Stimulated activated CD8-positive, alpha-beta memory T cell treated with anti-CD3 and anti-CD28 coated beads, Interleukin-7, amount 100 ng/mL, for 24 hours (primary cell): ENCODE measurements at places on chromosomes 4 and X.

GRCh38 chrX:3230496-3230895, 116.0 kb downstream of the MXRA5 start:
- DNase-seq: no peak

DNA sequence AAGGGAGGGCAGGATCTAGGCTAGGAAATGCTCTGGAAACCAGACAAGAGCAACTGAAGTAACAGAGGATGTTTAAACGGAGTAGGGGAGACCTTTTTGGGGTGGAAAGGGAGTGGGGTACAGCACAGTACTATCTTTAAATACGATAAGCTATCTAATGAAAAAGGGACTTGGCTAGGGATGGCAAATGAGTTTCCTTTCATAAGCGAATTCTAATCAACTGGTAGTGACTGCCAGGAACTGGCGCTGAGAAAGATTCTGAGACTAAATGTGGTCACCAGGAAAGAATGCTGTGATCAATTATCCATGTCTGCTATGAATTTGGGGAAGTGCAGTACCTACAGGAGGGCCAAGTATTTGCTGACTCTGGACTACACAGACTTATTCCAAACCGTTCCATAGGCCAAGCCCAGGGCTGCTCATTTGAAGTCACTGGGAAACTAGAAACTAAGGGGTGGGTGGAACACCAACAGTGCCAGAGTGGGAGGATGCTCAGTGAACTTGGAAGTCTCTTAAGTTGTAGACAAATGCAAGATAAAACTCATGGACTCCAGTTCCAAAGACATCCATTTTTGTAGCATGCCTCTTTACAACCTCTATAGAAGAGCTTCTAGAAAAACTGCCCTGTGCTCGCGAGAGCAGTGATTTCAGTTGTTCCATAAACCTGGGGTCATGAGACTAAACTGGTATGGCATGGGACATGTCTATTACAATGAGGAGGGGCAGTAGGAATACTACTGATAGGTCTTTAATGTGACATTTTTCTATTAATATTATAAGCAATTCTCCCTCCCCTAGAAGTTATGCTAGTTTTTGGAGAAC, 2.0 kb downstream of the TRAPPC2 start:
- DNase-seq: no peak

DNA sequence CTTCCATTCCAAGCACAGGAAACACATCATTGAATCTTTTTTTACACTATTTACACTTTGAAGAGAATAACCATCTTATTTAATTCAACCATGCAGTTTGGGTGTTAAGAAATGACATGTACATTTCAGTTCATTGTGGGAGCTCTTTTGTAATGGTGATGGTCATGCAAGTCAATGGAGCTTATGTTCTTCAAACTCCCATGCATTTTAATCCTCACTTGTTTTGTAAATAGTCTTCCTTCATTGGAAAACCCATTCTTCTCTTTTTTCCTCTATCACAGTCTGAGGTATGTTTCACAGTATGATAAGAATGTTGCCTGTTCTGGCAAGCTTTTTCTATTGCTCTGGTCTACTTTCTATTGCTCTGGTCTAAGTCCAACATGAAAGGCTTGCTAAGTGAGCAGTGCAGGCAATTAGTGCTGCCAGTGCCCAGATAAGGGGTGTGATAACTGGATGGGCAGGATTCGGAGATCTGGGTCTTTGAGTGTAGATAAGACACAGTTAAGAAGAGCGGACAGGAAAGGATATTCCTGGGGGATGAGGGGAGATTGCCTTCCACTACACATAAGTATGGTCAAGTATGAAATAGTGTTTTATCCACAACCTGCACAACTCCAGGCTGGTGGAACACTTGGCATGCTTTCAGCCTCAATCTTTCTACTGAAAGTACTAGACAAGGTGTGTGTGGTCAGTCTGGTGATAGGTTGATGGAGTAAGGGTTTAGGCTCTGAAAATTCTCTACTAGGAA, 17.1 kb downstream of the AFP start:
- no peak for DNase-seq

DNA sequence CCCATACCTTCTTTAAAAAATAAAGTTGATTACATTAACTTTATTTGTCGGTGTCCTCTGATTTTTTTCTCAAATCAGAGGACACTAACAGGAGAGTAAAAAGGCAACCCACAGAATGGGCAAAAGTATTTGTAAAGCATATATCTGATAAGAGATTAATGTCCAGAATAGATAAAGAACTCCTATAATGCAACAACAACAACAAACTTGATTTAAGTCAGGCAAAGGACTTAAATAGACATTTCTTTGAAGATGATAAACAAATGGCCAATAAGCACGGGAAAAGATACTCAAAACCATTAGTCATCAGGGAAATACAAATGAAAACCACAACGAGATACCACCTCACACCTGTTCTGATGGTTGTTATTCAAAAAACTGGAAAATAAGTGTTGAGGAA, 28.7 kb downstream of the DOCK11 start:
- no peak for DNase-seq

GRCh38 chrX:74372272-74372671, 49.0 kb upstream of the SLC16A2 start:
- no peak for DNase-seq

- DNase-seq: no peak
Observed at GRCh38 chrX:42818151-42818921, 40.4 kb upstream of the PPP1R2C start.

- DNase-seq: no peak
Observed at GRCh38 chr4:7313347-7313811, 121.0 kb downstream of the SORCS2 start.

GRCh38 chrX:54494989-54495813, 833 bp downstream of the FGD1 start:
- no peak for DNase-seq

DNA sequence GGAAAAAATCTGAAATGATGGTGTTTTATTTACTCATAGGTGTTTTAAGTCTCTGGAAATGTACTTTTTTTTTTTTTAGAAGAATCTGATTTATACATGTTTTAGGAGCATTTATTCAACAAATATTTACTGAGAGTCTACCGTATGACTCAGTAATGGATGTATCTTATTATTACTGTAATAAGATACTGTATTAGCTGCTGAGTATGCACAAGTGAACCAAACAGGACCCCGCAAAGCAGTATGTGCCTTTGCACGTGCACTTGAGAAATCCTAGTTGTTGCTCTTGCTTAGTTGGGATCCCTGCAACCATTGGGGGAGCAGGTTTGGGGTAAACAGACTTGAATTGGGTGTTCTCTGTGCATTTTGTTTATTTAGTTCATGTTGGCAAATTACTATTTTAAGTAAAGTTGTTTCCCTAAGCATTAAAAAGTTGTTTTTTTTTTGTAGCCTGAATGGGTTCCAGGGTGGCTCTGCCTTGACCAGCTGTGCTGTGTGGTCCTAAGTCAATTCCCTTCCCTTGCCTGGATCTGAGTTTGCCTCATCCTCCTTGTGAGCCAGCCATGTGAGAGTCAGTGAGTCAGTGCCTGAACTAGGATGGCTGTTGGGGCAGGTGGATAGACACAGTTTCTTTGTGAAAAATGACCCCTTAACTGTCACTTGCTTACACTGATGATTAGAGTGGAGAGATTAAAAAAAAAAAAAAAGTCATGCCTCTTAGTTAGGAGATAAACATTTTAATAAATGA, 27.7 kb downstream of the DCUN1D4 start:
- DNase-seq: no peak

DNA sequence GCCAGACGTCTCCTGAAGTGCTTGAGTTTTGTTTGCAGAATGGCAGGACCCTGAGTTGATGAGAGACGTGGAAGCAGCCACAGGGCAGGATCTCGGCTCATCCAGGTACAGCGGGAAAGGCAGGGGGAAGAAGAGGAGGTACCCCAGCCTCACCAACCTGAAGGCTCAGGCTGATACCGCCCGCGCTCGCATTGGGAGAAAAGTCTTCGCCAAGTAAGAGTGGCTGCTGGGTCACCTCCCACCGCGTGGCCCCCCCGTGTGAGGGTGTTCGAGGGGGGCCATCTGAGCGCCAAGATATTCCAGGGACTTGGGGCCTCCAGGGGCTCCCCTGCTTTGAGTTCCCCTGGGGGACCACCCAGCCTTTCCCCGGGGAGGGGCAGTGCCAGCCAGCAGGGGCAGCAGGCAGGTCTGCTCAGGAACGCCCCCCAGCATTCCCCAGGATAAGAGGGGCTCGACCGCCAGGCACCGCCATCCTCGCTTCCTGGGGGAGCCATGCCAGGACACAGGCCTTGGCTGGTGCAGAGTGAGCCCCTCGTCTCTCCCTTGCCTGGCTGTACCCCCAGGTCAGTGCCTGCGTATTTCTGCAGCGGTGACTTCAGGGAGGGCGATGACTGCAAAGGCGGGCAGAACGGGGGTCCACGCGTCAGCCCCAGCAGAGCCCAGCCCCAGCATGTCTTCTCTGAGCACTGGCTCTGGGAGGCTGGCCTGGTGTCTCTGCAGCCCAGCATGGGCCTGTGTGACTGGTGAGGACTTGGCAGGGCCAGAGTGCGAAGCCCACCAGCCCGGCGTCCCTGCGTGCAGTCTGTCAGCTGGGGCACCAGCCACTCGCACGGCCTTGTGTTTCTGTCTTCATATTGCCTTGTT, 22.3 kb downstream of the NKX1-1 start:
- no peak for DNase-seq

- DNase-seq: no peak
Observed at GRCh38 chr4:23631255-23631950, 258.4 kb downstream of the PPARGC1A start.

- no peak for DNase-seq
Observed at GRCh38 chr4:164408831-164409230, 345.1 kb upstream of the SMIM31 start.

DNA sequence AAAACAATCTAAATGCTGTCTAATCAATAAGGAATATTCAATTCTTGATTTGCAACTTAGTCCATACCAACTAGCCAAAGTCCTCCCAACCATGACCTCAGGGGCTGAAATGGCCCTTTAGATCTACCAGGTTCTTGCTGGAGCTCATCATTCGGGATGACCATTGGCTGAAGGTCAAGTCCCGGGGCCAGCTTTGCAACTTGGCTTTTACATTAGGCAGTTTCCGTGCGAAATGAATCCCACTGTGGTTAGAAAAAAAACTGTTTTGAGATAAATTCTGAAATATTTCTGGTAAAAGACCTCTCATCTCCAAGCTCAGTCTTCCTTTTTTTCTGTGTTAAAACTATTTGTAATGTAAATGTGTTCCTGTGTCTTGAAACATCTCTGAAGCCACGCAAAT, 178.6 kb downstream of the TENM3 start:
- DNase-seq: no peak

DNA sequence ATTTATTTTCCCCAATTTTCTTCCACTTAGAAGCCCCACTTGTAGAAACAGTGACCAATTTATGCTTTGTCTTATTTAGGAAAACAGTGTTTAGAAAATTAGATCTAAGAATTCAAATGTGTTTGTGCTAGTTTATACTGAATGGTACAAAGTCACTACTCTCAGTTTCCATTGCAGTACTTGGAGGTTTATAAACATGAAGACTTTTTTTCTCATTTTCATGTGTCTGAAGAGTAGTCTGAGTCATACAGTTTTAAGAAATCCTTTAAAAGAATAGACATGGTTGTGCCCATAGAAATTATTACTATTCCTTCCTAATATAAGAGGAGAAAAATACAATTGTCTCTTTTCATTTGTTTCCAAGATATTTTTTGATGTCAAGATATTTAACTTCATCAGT, 458.7 kb downstream of the NAF1 start:
- DNase-seq: no peak

DNA sequence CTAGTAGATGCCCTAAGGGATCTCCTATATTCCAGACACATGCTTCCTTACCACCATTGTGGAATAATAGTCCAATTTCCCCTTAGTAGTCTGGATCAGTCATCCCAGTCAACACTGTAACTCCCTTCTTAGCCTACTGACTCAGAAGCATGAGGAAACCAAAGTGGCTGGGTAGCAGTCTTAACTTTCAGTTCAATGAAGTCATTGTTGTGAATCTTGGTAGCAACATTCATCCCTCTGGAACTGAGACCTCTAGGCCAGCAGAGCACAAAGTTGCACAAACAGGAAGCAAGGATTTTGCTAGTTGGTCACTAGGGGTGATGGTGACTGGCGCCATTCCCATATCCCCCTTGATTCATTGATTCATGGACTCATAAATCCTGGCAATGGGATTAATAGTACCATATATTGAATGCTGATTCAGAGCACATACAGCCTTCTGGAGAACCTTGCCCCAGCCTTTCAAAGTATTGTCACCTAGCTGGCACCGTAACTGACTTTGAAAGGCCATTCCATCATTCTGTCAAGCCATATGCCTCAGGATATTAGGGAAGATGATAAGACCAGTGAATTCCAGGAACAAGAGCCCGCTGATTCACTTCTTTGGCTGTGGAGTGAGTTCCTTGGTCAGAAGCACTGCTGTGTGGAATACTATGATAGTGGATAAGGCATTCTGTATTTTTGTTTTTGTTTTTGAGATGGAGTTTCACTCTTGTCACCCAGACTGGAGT, 19.7 kb upstream of the GPAT3 start:
- no peak for DNase-seq

GRCh38 chr4:136925203-136925602, 607.1 kb downstream of the PCDH18 start:
- no peak for DNase-seq

DNA sequence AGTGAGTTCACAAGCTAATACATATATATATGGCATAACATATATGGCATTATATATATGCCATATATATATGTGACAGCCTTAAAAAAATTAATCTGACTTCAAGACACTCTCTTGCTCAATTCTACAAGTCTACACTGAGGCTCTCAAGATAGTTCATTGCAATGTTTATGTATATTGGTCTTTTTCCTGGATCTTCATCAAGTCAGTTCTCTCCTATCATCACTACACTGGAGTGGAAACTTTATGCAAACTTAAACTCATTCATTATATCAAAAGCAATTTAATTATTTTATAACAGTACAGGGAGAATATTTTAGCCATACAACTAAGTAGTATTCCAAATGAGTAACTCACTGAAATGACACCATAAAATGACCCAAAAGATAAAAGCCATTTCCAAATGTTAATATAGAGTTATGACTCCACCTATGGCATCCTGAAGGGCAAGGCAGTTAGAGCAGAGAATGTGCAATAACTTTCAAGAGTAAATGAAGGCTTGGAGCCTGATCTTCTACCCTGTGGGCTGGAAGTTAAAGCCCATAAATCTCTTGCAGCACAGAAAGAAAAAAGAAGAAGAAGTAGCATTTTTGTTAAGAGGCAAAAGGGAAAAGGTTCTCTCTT, 176.3 kb upstream of the SLIT2 start:
- no peak for DNase-seq

- DNase-seq: peak; percentile 4
Observed at GRCh38 chr4:67087897-67088296, 457.4 kb downstream of the CENPC start.

DNA sequence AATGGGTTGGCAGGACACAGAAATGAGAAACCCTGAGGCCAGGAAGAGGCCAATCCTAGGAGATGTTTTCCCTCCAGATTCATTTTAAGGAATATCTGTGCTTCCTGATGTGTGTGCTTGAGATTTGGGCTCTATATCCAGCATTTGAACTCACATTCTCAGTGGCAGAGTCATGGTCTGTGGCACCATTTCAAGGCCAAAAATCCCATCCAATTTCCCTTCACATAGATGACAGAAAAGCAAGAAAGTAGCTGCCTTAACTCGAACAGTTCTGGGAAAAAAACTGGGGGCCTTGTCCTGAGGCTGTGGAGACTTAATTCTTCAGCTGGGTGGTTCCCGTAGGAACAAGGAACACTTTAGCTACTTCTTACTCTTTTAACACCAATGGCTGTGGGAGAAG, 27.4 kb downstream of the TAF7L start:
- DNase-seq: no peak
